ENCODE measurements at places on chromosomes 3 and 15.

DNA sequence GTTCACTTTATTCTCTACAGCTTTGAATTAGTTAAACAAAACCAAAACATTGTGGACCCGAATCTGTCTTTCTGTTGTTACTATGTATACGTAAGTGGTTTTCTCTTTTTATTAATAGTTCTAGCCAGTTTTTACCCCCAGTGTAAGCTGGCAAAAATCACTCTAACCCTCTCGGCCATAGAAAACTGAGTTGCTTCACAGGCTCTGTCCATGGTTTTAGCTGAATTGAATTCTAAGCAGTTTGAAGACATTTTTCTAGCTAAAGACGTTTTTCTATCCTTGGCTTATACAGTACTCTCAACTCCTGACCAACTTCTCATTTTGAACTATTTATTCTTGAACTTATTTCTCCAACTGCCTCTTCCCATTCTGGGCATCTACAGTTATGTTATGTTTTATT lies 62.9 kb downstream of the CDIN1 start:
- DNase-seq, result no peak

DNA sequence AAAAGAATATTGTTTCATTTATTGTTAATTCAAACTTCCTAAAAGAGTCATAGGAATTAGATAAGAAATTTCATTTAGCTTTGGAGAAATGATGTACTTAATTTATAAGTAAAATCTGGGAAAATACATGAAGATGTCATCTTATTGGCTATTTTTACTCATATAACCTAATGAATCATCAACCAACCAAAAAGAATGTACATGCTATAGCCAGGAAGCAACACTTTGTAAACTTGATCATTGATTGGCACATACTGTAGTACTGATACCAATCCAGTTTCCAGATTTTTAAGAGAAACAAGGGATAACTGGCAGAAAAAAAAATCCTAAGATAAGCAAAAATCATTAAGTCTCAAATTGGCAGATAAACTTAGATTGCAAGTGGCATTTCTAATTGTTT lies 207.9 kb upstream of the CDIN1 start:
- DNase-seq, result no peak

DNA sequence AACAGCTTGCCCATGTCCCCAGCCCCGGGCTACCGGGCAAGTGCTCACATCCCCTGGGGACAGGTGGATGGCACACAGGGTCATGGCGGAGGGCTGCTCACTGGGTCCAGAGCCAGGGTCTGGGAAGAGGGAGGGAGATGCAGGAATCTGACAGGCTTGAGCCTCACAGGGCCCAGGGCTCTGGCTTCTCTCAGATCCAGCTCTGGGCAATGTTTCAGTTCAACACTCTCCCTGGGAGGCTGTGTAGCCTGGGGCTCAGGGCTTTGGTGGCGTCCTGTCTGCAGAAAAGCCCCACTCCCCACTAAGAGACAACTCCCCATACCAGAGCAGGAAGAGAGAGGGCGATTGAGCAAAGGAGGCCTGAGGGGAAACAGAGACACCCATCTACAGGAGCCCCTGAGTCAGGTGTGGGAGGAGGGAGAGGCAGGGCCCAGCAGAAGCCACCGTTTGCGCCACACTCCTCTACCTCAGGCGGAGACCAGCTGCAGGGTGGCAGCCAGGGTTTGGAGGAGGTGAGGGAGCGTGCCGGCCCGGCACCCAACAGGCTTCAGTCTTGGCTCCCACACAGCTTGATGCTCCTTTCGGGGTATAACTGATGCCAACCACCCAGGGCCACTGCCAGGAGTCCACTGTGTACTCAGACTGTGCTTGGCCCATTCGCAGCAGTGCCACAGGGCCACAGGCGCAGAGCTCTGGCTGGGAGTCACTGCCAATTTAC lies 16.8 kb upstream of the SRP14 start:
- no peak for DNase-seq

- no peak for DNase-seq
These were observed 22.6 kb downstream of the DNASE1L3 start for GRCh38 chr3:58188173-58188564.

- DNase-seq, result no peak
These were observed 7.5 kb downstream of the CLDN1 start for GRCh38 chr3:190314741-190315140.

- DNase-seq, result no peak
These were observed 269.6 kb upstream of the ST8SIA2 start for GRCh38 chr15:92123962-92124656.

DNA sequence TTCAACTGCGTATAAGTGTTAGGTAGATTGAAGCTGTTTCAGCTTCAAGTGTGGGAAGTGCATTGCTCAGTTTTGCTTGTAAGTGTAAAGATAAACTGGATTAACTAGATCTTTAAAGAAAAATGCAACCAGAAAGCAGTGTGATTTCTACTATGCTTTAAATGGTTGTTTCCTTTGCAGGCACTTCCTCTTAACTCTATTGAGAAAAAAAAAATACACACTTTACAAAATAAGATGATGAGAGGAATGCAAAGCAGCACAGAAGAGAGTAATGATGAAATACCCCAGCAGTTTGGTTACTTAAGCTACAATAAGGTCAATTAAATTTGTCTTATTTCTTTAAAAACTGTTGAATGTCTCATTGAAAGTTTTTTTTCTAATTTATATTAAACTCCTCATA lies 40.8 kb downstream of the DPH6 start:
- DNase-seq, result no peak

GRCh38 chr3:133943639-133944141 lies 48.0 kb upstream of the RAB6B start:
- peak; percentile 51 for DNase-seq

DNA sequence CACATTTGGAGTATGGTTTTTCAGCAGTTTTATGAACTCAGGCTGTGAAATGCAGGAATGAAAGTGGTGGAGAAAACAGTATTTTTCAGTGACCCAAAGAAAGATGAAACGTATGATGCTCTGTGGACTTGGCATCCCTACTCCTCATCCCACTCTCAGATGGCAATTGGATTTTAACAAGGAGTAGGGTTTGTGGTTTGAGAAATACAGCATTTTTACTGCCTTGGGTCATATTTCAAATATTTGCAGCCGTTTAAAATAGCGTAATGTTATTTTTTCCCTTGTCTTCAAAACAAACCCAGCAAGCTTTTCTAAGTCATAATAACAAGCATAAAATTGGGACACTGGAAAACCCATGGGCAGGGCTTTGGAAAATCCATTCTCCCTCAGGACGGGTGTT lies 117.2 kb upstream of the LRIG1 start:
- no peak for DNase-seq

DNA sequence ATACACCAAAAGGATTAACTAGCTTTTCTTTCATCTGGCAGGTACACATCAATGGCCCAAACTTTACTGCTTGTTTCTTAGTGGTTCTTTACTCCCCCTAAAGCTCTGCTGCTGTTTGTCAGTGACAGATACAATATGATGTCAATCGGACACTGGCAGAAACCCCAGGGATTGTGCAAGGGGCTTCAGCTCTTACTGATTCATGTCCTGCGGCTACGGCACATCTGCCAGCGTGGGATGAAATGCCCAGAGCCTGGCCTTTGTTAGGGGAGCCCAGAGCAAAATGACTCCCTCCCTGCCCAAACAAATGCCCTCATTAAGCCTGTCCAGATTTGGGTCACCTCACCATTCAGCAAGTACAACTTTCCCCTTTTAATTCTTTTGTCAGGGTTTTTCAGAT lies 28.3 kb downstream of the SRP14 start:
- no peak for DNase-seq

DNA sequence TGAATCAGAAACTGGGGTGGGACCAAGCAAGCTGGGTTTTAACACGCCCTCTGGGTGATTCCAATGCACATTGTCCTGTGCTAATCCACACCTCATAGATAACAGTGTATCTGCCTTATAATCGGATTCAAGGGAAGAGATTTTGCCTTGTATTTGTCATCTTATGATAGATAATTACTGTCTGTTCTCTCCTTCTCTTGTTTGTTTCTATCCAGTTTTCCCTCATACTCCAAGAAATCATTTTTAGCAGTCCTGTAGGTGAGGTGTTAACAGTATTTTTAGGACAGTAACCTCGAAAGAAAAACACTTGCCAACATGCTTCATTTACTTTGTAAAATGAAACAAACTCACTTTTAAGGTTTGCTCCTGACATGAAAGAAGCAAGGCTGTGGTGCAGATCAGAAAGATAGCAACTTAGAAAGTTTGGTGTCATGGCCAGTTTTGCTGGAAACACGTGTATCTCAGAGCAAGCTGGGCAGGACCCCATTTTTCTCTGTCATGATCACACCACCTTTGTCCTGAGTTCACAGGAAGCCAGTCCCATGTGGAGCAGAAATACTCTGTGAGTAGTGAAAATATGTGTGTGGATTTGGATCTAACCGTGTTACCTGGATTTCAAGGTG lies 72.6 kb downstream of the TRAK1 start:
- no peak for DNase-seq

DNA sequence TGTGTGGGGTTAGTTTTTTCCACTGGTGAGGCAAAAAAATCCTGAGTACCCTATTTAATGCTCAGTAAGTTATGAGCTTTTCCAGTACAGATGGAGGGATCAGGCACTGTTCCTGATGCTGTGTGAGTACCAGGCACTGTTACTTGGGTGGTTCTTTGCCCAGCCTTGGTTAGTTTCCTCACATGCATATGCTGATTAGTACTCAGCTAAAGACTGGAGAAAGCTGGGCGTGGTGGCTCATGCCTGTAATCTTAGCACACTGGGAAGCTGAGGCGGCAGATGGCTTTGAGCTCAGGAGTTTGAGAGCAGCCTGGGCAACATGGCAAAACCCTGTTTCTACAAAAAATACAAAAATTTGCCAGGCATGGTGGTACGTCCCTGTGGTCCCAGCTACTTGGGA lies 210.3 kb upstream of the SGO1 start:
- DNase-seq, result no peak

- no peak for DNase-seq
These were observed 6.2 kb downstream of the STIMATE start for GRCh38 chr3:52891164-52891563.

DNA sequence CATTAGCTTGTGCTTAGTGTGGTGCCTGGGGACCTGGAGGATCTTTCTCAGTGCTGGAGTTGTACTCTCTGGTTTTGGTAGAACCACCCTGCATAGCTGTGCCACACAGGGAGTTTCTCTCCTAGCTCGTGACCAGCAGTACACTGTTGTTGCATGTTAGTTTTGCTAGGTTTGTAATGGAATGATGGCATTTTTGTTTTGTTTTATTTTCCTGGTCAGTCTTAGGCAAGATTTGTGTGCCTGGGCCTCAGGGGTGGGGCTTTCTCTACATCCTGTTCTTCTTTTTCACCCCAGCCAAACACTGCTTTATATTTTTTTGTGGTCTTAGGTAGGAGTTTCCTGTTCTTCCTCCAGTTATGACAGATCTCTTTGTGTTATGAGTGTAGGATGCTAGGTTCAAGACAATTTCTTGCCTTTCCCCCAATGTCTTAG lies 534.5 kb upstream of the KCNMB2 start:
- no peak for DNase-seq

DNA sequence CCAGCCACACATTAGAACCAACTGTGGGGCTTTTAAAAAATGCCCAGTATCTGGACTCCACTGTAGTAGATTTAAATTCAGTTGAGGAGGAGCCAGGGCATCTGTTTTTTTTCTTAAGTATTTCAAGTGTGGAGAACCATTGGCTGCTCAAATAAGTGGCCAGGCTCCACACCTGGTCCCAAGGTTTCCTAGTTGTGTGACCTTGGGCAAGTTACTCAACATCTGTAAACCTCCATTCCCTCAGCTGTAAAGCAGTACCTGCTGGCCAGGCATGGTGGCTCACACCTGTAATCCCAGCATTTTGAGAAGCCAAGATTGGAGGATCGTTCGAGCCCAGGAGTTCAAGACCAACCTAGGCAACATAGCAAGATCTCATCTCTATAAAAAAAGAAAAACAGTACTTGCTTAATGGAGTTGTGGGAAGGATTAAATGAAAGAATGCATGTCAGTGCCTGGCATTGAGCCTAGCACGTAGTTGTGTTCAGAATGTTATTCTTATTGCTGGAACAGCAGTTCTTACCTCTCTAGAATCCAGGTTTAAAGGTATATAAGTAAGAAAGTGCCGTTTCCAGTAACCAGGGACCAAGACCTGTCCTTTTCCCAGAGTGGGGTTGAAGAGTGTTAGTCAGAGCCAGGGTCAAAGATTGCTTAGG lies 2.0 kb downstream of the PPP1R14D start:
- no peak for DNase-seq

DNA sequence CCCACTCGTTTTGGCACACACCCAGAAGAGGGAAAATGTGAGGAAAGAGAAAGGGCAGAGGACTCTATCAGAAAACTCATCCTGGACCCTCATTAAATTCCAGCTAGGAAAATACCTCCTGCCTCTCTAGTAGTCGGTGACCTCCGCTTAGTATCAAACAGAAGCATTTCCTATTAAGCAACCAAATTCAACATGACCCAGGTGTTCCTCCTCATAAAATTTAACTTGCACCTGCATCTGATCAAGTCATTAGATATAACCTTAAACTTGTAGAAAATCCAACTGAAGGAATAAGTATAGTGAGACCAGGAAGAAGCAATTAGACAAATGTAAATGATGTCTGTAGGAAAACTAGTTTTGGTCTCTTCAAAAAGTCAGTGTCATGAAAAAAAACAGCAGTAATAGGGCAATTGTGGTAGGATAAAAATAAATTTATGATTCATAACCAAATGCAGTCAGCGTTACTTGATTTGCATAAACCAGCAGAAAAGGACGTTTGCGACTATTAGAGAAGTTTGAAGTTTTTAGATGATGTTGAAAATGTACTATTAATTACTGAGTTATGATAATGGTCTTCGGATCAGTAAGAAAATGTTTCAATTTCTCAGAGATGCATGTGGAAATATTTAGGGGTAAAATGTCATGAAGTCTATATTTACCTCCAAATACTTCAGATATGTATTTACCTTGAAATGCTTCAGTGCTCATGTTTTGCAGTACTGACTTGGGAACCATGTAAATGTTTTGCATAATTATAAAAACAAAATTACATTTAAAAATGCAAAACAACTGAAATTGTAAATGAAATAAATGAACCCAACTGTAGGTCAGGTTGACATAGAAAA lies 44.6 kb downstream of the LDHAL6B start:
- no peak for DNase-seq

- peak; percentile 32 for DNase-seq
These were observed 28.4 kb downstream of the SH3GL3 start for GRCh38 chr15:83475551-83475950.

DNA sequence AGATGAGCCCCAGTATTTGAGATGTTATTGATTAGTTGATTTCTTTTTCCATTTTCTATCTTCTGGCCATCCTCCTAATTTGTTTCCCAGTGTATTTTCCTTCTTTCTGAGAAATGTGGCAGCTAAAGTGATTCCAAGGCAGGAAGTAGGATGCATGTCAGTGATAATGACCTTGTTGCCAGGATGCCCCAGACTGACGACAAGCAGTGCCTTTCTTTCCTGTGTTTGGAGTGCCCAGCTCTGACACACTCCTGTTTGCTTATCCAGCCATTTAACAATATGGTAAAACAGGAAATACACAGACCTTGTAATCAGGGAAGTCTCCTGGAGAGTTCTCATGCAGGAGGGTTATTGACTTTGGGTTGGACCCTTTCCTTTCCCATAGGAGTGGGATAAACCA lies 20.4 kb downstream of the TMOD2 start:
- no peak for DNase-seq

Data from H54 (cell line).